ENCODE measurements at places on chromosomes 16 and 17.

- DNase-seq, result no peak
These were observed 66.2 kb downstream of the MRM3 start for GRCh38 chr17:848402-848801.

GRCh38 chr16:13401641-13402040 is 500.2 kb downstream of the SHISA9 start:
- no peak for DNase-seq

DNA sequence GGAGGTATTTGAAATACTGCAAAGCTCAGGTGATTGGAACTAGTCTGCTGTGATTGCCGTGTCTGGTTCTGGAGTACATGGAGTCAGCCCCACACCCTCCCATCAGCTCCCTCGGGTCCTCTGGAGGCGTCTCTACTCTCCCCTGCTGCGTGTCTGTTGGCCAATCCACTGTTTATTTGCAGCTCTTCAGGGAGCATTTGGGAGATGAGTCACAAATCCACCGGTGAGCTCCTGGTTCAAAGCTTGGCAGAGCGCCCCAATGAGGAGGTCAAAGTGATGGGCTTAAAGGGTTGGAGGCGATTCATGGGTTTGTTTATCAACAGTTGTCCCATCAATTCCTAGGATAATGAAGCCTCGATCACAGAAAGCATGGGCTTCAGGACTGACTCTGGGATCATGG is 14.6 kb downstream of the CALB2 start:
- DNase-seq, result no peak

GRCh38 chr16:4752351-4753100 is 14.4 kb downstream of the ZNF500 start:
- DNase-seq, result no peak

- no peak for DNase-seq
These were observed 106.0 kb downstream of the AMFR start for GRCh38 chr16:56319376-56319775.

All from stimulated activated CD4-positive, alpha-beta T cell treated with anti-CD3 and anti-CD28 coated beads, Interleukin-1b, Interleukin-23, amount 100 ng/mL, for 4 hours (primary cell).